ENCODE measurements at places on chromosomes 5 and 9.

GRCh38 chr9:123556464-123557435 is 200.8 kb downstream of the CRB2 start:
- DNase-seq, result no peak

DNA sequence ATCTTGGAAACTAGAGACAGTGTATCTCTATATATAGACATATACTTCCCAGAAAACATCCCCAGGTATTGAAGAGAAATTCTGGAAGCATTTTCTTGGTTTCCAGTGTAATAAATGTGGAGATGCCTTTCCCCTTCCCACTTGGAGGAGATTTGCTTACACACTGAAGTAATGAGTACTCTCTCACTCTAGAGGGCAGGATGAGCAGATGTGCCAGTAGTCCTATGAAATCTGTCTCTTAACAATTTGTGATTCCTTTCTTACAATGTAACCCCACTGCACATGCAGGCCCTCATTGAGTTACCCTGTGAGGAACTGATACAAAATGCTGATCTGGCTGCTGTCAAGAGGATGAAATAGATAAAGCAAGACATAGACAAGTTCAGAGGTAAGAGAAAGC is 567.2 kb downstream of the SLCO4C1 start:
- no peak for DNase-seq

GRCh38 chr5:86806206-86806605 is 188.5 kb downstream of the COX7C start:
- DNase-seq, result no peak

- DNase-seq, result no peak
These were observed 39.4 kb downstream of the GKAP1 start for GRCh38 chr9:83778164-83778563.

- no peak for DNase-seq
These were observed 25.3 kb downstream of the DENND4C start for GRCh38 chr9:19255821-19256220.

DNA sequence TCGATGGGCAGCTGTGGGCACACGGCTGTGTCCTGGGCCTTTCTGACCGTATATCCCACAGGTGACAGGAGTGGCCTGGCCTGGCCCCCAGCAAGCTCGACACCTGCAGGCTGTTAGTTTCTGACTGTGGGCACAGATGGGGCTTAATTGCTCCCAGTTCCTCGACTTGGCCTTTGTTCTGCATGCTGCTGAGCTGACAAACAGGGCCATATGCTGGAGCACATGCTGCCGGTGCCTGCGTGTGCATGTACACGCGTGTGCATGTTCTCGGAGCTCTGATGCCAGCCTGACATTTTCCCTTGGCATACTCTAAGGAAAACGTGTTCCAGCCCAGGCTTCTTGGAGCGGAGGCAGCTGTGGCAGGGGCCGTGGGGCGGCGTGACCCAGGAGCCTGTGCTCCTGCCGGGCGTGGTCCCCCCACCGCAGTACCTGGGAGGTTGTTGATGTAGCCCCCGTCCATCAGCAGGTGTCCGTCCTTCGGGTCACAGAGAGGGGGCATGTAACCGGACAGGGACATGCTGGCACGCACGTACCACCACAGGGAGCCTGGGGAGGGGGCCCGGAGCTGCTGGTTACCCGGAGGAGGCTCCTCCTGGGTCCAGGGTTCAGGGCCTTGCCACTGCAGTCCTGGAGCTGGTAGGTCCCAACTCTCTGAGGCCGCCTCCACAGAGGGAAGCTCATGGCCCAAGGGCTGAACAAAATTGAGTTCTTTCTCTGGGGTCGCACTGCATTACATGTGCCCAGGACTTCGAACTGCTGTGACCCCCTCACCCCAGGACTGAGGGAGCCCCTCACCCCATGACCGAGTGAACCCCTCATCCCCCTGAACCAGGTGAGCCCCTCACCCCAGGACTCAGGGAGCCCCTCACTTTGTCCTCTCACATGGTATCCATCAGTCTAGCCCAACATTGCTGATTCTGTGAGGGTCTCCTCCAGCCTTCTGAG is 4.1 kb upstream of the NSMF start:
- DNase-seq, result no peak

GRCh38 chr9:16322849-16323248 is 547.6 kb downstream of the BNC2 start:
- no peak for DNase-seq

GRCh38 chr9:101639785-101640665 is 45.3 kb upstream of the PPP3R2 start:
- DNase-seq, result no peak

DNA sequence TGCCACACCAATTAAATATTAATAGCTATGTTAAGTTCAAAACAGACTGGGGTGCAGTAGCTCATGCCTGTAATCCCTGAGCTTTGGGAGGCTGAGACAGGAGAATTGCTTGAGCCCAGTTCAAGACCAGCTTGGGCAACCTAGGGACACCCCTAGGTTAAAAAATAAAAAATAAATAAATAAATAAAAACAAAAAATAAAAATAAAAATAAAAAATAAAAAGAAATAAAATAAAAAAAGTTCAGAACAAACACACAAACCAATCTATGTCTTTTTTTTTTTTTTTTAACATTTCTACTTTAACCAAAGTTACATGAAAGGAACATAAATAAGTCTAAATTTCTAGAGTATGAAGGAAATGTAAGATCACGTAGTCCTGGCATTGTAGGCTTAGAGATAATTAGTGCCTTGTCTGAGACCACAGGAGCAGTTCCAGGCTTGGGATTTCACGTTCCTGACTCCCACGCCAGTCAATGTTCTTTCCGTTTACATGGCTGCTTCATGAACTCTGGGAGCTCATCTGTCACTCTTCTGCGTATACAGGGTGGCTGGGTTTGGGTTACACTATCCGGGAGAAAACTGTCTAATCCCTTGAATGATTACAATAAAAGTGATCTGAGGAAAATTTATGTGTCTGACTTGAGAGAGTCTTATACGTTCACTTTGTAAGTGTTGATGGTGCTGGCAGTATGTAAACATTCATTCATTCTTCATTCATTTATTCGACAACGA is 85.2 kb downstream of the KIAA1958 start:
- DNase-seq, result no peak

DNA sequence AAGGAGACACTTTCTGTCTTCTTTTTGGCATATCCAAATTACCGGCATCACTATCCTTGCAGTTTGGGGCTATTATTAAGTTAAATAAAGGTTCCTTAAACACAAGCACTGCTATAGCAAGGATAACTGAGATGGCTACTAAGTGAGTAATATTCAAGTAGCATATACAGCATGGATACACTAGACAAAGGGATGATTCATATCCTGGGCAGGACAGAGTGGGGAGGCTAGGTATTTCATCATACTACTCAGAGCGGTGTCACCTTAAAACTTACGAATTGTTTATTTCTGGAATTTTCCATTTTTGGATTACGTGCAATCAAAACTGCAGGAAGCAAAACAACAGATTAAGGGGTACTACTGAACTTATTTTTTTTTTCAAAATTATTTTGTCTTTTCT is 54.1 kb downstream of the FER start:
- no peak for DNase-seq

GRCh38 chr9:114482593-114482992 is 22.7 kb downstream of the WHRN start:
- DNase-seq, result no peak

- no peak for DNase-seq
These were observed 54.5 kb downstream of the AK8 start for GRCh38 chr9:132823370-132824145.

DNA sequence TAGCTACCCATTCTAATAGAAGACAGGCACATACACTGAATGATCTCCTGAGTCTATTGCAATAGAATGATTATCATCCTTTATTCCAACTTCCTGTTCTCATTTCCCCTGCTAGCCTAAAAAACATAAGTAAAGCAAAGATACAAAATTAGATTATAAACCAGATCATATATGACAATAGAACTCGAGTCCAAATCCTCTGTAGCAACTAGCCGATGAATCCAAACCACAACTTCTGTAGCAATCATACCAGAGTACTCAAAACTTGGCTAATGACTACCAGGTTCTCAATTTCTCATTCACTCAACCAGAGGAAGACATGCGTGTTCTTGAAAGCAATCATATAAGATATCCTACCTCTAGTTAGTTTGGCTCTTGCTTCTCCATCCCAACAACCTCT is 622.1 kb downstream of the PSAT1 start:
- DNase-seq, result no peak

- DNase-seq, result peak; percentile 75
These were observed 1.3 kb upstream of the NNT start for GRCh38 chr5:43601454-43602260.

DNA sequence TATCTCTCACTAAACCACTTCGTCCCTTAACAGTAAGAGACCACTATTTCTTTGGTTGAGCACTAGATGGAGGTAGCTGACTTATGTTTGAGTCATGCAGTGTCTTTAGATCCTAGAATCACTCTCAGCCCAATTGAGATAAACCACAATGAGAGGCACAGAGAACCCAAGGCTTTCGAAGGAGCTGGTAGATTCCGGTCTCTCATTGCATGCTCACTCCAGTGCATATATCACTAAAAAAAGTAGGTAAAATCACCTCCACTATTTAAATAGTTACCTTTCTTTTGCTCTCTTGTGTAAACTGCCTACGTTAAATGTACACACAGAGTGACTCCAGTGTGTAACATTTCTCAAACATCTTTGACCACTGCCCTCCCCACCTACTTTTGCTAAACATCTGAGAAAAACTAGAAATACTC is 27.6 kb downstream of the ACTL7A start:
- peak; percentile 9 for DNase-seq

DNA sequence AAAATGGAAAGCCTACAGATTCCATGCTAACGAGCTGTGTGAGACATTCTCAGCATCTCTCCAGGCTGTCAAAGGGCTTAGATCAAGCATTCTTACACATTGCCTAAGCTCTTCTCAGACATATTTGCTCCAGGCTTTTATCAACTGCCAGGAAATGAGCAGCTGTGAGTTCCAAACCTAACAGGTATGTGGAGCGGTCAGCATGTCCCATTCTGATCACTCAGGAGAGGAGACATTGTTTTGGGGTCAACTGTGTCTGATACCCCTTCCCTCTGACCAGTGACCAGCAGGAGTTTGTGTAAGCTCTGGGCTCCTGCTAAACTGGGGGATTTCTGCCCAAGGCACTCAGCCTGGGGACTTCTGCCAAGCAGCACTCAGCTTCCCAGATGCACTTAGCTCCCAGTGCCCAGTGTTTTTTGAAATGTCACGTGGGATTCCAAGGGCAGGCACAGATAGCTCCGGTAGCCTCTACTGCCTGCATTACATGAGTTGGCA is 229.1 kb downstream of the SEC61B start:
- no peak for DNase-seq

DNA sequence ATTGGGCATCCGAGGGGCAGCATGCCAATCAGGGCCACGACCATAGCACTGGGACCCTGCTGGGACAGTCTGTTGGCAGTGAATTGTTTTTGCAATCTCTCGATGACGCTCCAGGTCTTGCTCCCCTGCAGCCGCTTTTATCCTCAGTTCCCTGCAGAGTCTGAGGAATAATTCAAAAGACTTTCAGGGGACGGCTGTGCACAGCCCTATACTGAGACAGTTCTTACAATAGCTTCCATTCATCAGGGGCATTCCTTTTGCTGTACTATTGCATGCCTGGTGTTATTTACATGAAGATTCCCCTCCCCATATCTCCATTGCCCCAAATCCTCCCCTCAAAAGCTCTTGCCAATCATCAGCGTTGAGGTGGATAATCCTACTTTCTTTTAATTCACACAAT is 163.3 kb upstream of the WWC1 start:
- no peak for DNase-seq

DNA sequence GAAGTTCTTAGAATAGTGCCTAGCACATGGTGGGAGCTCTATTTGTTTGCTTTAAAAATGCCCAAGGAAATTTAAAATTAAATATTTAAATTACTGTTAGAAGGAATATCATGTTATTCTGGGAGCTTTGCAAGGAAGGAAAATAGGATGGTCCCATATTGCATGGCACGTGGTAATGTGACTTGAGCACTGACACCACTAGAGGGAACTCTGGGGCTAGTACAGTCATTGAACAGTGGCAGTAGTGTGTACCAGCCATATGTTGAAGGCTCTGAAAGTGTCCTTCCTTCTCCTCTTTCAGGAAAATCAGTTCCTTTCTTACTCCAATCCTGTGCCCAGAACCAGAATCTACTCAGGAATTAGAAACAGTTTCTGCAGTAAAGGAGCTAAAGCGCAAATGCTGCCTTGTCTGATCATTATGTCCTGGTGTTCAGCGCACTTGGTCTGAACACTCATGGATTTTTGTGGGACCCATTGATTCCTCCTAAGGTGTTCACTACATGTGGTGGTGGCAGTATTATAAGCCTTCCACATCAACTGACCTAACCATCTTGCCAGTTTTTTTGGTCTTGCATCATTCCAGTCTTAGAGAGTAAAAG is 54.1 kb downstream of the GDA start:
- DNase-seq, result peak; percentile 23

DNA sequence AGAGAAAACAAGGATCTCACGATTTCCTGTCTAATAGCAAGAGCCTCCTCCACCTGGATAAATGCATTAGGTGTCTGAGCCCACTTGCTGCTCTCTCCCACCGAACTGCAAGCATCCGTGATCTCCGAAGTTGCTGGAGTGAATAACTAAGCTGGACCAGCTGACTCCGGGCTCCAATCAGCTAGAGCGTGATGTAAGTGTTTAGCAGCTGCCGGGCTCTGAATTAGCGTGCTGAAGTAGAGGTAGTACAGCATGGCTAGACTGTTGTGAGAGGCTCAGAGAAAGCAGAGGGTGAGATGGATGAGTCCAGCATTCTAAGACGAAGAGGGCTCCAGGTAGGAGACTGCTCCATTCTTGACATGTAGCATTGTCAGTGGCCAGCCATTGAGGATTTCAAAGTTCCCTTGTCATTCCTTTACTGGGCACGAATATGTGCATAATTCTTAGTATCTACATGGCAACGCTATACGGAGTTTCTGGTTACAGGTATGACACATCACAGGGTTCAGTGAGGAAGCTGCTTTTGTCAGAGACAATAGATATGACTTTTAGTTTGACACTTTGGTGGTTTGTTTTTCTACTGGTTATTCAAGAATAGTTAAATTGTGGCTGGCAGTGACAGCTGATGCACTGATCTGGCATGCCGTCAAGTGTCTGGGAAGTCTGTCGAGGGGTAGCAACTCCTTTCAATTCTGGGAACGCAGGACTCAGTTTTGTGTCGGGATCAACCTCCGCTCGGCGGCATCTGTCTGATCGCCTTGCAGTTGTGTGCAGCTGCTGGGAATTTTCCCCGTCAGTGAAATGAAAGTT is 232.6 kb downstream of the MAST4 start:
- peak; percentile 82 for DNase-seq

DNA sequence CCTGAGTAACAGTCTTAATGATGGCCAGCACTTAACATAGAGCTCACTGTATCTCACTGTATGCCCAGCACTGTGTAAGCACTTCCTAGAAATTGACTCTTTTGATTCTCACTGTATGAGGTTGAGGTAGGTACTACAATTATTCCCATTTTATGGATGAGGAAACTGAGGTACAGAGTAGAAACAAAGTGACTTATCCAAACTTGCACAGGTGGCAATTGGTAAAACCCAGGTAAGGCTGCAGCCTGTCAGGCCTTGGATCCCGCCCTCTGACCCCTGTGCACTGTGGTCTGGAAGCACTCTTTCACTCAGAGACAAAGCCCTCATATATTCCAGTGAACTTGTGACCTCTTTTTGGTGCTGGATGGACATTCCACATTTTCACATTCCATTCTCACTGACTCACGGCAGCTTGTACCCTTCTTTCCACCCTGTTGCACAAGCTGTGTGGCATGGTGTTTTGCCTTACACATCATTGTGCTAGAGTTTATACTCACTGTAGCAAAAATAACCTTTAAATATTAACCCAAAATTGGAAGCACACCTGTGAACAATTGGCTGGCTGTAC is 21.7 kb downstream of the ANKRD55 start:
- DNase-seq, result no peak

GRCh38 chr5:172680921-172681320 is 39.9 kb downstream of the NEURL1B start:
- DNase-seq, result no peak
